ENCODE measurements at places on chromosomes 7 and 10. TPM values are rescaled to one million over a fixed set of nuclear protein-coding genes. Genes with fewer than 3 reads are reported as not detected.

Gene MEST
- 810 TPM for polyA plus RNA-seq

DNA sequence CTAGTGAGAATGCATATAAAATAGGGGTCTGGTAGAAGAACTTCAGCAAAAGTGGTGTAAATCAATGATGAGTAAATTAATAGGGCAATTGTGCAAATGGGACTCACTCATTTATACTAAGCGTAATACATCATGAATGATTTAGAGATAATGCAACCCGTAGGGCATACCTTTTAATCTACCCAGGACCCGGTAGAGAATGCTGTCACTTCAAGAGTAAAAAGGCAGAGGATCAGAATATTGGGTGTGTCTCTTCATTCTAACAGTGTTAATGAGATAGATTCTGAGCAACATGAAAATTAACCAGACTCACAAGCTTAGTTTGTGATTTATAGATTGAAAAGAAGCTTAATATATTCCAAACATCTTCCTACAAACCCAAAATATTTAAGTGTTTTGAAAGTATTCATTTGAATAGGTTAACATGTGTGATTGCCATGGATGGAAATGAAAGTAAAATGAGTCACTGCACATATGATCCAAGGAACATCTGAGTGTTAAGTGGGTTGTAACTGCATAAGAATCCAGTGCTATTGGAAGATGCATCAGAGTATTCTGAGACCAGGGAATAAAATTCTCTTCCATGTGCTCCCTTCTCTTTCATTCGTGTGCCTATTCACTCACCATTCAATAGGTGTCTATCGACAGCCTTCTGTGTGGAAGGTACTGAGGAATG, 690.6 kb downstream of the AUTS2 start:
- peak; percentile 25 for DNase-seq

Gene PHKG1
- 41.5 TPM for polyA plus RNA-seq

GRCh38 chr10:73586583-73586984, 4.6 kb downstream of the USP54 start:
- DNase-seq, result peak; percentile 47

DNA sequence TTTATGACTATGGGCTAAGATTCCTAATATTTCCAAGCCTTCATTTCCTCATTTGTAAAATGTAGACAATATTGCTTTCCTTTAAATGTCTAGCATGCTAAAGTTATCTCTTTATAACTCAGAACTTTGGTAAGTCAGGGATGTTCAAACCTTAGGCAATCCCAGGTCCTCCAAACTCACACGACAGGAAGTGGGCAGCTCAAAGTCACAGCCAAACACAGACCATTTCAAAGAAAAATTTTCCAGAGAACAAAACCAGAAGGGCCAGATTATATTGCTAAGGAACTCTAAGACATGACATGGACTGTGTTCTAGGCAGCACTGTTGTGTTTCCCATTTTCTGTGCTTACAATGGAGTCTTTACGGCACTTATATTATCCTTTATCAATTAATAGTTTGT, 87.8 kb upstream of the DYNC1I1 start:
- DNase-seq, result no peak

All from forelimb muscle (tissue), 1 donor.